ENCODE measurements at places on chromosomes 4 and X. TPM values are rescaled to one million over a fixed set of nuclear protein-coding genes. Genes with fewer than 3 reads are reported as not detected.
A peak's percentile ranks its signal among the peaks of the same experiment; 100 is the strongest.

Gene RNF150
- 20.1 TPM for polyA plus RNA-seq

DNA sequence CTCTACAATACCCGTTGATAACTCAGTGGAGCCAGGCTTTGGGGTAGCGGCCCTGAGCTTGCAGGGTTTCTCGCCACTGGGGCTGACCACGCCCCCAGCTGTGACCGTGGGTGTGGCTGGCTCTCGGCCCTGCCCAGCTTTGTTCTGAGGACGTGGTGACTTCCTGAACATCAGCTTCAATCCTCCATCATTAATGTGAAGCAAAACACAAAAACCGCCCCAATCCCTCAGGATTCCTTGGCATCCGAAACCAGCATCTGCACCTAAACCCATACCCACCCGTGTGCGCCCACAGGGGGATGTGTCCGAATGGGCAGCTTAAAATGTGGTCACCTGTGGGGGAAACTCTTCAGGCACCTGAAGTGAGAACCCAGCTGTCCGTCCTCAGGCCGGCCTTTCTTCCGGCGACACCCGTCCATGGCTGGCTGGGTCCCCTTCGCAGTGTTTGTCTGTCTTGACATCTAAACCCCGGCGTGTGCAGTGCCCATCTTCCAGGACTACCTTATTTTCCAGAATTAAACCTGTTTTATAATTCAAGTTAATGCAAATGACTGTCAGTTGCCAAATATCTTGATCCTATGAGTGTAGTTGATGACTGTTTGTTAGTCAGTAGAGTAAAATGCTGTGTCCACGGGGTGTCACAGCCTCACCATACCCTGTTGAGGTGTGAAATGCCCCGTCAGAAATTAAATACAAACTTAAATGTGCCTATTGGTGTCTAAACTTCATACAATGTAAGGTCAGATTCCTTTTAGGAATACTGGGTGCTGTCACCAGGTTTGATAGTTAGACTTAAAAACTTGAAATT lies 27.3 kb downstream of the NELFA start:
- peak; percentile 25 for DNase-seq

- DNase-seq: no peak
Observed at GRCh38 chr4:175297965-175298565, 379.9 kb downstream of the ADAM29 start.

GRCh38 chr4:5383191-5383980 lies 325.0 kb downstream of the EVC2 start:
- DNase-seq: no peak

- DNase-seq: peak; percentile 83
Observed at GRCh38 chr4:16897991-16898827, at the start of gene LDB2. Gene LDB2 (minus strand): TSS chr4:16898645.

DNA sequence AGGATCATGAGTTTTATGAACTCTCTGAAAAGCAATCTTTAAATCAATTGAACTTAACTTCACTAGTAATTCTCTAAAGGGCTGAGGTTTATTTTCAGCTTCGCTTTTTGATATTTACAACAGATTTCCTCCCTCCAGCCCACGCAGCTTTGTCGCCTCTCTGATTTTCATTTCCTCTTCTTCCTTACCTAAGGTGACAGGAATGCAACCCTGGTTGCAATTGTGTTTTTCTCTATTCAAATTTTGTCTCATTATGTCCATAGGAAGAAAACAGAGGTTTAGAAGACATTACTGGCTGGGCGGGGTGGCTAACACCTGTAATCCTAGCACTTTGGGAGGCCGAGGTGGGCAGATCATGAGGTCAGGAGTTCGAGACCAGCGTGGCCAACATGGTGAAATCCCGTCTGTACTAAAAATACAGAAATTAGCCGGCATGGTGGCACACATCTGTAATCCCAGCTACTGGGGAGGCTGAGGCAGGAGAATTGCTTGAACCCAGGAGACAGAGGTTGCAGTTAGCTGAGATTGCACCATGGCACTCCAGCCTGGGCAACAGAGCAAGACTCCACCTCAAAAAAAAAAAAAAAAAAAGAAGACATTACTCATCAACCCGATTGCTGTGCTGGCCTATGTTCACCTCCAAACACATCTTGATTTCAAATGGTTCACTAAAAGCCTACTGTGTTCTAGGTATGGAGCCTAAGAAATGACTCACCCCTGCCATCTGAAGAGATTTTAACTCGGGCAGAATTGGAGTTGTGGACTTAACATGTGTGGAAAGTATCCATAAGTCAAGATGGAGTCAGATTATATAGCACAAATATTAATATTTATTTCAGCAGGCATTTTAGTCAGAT lies 36.8 kb downstream of the VSIG4 start:
- DNase-seq: no peak

DNA sequence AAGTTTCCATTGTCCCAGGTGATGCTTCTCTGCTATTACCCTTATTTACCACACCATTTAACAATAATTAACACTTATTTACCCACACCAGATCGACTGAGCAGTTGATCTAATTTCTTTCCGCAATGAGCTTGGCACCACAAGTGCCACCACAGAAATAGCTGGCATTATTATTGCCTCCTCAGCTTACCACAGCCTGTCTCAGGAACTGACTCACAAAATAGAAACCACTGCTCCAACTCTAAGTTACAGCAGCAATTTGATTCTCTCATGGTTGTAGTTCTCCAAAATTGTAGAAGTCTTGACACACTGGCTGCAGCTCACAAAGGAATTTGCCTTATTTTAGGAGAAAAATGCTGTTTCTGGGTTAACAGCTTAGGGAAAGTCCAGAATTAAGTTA lies 22.5 kb downstream of the ZNF721 start:
- no peak for DNase-seq

DNA sequence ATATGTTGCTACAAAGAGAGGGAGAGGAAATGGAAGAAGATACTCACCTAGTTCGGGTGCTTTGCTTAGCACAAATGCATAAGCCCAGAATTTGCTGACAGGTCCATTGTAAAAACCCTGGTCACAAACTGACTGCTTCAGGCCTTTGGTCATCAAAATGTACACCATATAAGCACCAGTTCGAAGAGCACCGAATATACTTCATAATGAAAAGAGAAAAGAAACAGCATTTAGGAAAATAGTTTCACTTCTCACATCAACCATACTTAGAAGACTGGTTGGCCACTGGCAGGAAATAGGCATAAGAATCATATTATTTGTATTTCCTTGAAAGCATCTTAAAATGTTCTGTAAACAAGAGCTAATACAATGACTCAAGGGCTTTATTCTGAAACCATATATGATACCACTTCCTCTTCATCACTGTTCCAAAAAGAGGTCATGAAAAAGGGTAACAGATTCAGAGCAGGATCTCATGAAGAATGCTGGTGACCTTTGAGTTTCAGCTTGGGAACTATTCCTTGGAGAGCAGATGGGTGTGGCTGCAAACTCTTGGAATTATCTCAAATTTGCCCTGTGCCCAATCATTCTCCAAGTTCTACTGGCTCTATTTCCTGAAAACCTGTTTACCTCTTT lies 138.7 kb downstream of the ELOVL6 start:
- DNase-seq: no peak

- DNase-seq: peak; percentile 65
Observed at GRCh38 chr4:75916091-75916661, 13.9 kb upstream of the PPEF2 start.

DNA sequence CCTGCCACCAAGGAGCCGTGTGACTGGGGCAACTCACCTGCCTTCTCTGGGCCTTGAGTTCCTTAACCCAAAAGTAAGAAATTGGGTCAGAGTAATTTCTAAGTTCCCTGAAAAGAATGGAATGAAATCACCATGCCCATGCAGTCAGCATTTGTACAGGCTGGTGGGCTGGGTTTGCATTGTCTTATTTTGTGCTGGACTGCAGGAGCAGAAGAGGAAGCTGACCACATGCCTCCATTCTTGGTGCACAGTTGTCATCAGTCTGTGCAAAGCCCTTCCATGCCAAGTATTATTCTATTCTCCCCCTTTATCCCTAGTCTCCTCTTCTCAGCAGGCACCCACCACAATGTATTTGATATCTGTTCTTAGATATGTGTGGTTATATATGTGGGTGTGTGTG lies 56.3 kb downstream of the FHDC1 start:
- DNase-seq: no peak

GRCh38 chr4:174401471-174402130 lies 117.9 kb downstream of the CEP44 start:
- no peak for DNase-seq

GRCh38 chr4:125551466-125551865 lies 236.7 kb downstream of the FAT4 start:
- no peak for DNase-seq
